Renal cortex interstitium (tissue), 15 donors: ENCODE measurements at places on chromosomes 2 and 18.

GRCh38 chr2:30865243-30865642 lies 58.0 kb upstream of the CAPN13 start:
- no peak for DNase-seq

GRCh38 chr2:98123286-98123685 lies 36.3 kb downstream of the VWA3B start:
- no peak for DNase-seq

GRCh38 chr2:47528874-47529273 lies 125.9 kb downstream of the MSH2 start:
- DNase-seq, result no peak

GRCh38 chr2:8851811-8852560 lies 14.6 kb upstream of the KIDINS220 start:
- no peak for DNase-seq

DNA sequence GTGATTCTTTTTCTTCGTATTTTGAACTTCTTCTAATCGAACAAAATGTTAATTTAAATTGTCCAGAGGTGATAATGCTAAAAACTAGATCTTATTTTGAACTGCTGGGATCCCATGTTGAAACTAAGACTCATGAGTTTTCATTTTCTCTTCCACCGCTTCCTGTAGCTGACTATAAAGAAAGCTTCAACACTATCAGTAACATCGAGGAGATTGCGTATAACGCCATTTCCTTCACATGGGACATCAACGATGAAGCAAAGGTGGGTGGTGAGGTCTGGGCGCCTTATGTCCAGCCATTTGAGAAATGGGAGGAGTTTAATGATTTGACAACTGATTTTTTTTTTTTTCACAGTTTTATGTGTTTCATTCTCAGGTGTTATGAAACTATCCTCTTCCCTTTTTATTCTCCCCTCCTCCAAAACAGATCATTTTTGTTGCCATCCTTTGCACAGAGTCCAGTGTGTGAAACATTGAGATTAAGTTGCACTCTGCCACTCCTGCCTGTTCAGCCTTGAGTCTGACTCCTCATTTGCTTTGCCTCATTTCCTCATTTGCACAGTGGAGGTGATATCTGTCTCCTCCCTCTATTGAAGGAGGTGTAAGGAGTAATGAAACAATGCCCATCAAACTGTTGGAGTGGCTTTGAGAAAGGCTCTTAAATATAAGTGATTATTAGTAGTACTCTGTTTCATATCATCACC lies 13.8 kb downstream of the GRHL1 start:
- DNase-seq, result no peak

GRCh38 chr18:79797518-79798345 lies at the start of gene KCNG2:
Gene KCNG2 (plus strand): TSS chr18:79797938. CDS start chr18:79863668, 65,730 bp downstream.
- DNase-seq, result no peak

- no peak for DNase-seq
Observed at GRCh38 chr18:21331065-21331464, 89.0 kb downstream of the GREB1L start.

- DNase-seq, result peak; percentile 41
Observed at GRCh38 chr2:146321175-146321574, 1523.7 kb upstream of the ACVR2A start.

- DNase-seq, result no peak
Observed at GRCh38 chr2:105179469-105180372, 61.8 kb upstream of the GPR45 start.

GRCh38 chr18:7937268-7937667 lies 370.2 kb downstream of the PTPRM start:
- DNase-seq, result no peak

DNA sequence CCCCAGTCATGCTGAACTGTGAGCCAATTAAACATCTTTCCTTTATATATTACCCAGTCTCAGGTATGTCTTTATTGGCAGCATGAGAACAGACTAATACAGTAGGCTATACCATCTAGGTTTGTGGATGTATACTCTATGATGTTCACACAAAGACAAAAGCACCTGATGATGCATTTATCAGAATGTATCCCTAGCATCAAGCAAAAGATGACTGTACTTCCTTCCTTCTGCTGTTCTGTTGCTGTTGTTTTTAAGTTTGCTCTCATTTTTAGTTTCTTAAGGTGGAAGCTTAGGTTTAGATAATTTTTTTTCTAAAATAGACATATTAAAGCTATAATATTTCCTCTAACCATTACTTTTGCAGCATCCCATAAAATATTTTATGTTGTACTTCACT lies 12.4 kb downstream of the ZSCAN30 start:
- no peak for DNase-seq

GRCh38 chr18:2654928-2655177 lies 673 bp upstream of the SMCHD1 start:
- DNase-seq, result no peak

DNA sequence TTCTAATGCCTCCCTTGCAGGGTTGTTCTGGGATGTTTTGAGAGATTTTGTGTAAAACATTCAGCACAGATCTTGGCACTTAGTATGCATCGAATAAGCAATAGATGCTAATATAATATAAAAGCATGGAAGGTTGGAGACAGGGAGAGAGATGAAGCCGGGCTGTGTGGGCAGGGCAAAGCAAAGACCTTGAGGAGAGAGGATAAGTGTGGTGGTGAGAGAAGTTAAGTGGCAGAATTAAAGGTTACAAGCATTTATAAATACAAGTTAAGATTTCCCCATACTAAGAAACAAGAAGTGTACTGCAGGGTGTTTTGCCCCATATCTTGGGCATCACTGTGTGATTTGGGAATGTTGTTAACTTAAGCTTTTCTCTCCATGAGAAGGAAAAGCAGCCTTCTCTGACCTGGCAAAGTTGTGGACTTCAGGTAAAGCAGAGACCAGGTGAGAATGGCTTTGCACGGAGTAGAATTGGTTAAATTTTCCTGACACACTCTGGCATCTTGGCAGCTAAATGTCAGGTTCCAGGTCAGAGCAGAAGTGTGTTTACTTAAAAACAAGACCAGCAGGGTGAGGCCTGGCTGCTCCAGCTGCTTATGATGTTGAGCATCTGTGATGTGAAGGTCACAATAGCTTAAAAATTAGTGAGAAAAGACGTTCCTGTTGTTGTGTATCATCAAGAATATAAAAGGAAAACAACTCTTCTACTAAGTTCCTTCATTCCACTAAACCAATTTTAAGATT lies 288.5 kb upstream of the HNMT start:
- no peak for DNase-seq

DNA sequence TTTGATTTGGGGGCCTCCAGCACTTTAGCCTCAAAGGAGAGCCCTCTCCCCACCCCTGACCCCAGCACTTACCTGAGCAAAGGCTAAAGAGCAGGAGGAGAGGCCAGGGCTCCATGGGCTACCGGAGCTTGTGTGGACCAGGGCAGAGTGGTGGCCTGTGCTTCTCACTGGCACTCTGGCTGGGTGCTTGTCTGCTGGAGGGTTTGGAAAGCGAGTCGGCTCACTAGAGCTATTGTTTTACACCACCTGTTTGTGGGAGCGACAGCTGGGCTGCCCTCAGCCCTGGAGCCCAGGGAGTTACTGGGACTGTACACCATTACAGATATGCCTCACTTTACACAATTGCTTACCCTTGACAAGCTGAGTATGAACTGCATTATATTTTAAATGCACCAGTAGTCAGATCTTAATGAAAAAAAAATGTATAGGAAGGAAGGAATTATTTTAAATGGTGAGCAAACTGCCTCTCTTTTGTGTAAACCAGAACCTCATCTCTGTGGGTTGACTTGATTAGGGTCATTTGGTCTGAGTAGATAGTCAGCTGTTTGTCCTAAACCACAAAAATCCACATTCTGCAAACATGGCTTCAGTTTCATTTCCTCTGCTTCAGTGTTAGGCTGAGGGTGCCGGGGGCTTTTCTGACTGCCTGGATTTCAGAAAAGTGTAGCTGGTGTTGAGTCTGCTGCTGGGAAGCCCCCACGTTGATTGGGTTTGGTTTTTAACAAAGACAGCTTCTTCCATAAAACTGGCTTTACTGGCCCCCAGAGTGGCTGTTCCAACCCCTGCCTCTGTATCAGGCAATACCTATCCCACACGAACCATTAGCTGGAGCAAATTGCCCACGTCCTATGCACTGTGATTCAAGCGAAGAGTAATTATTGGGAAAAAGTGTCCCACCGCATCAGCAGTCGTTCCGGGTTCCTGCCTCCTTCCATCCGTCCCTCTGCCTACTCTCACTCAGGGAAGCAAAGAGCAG lies at the start of gene CHRNA1:
CHRNA1 (minus strand) TSS at position 193 of the 976 bp plus-strand sequence; CDS start at position 115, 78 bp downstream.
- DNase-seq, result no peak

- peak; percentile 86 for DNase-seq
Observed at GRCh38 chr18:9575558-9575957, 38.8 kb downstream of the PPP4R1 start.

DNA sequence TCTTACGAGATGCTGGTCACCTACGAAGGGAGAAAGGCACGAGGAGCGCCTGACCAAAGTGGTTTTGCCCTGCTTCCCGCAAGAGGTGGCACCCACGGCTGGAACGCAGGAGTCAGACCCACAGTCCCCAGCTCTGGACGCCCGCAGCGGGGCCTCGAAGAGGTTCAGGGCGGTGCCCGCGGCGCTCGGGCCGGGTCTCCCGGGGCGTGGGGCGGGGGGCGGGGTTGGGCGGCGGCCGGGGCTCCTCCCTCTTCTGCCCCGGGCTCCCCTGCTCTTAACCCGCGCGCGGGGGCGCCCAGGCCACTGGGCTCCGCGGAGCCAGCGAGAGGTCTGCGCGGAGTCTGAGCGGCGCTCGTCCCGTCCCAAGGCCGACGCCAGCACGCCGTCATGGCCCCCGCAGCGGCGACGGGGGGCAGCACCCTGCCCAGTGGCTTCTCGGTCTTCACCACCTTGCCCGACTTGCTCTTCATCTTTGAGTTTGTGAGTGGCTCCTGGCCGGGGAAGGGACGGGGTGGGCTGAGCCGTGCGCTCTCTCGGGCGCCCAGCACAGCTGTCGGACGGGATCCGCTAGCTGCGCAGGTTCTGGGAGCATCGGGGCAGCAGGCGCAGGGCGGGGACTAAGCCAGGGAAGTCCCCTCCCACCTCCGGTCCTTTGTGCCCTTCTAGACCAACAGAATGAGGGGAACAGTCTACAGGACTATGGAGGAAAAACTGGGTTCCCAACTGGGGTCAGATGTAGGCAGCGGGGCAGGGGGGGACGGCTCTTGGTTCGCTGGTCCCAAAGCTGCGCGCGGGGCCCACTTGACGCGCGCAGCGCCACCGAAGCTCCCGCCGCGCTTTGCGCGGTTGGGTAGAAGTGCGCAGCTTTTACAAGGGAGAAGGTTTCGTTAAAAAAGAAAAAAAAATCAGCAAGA lies at the start of gene MAL:
MAL (plus strand) TSS at position 303 of the 914 bp plus-strand sequence; CDS start at position 388, 85 bp downstream.
- no peak for DNase-seq

DNA sequence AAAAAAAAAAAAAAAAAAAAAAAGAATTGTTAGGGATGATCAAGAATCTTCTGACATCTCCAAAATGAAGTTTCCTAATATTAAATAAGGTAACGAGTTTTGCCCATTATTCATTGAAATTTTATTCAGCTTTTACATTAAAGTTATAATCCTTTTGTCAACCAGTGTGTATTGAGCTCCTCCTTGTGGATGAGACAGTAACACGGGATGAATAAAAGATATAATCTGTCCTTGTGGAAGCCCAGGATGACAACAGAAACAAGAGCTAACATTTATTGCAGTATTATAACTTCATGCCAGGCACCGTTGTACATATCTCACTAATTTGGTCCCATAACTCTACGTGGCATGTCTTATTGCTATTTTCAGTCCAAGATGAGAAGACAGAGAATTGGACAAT lies 33.4 kb upstream of the SERPINB7 start:
- no peak for DNase-seq
